ENCODE measurements at places on chromosomes 5 and 9. TPM values are rescaled to one million over a fixed set of nuclear protein-coding genes. Genes with fewer than 3 reads are reported as not detected.

The CRAT gene
- 2.5 TPM for polyA plus RNA-seq

The MRPL41 gene
- 35.8 TPM for polyA plus RNA-seq

The GPR151 gene
- not detected for polyA plus RNA-seq

The TMEM252 gene
- polyA plus RNA-seq = not detected

The LYSMD3 gene
- polyA plus RNA-seq = 8.1 TPM

The ECSCR gene
- not detected for polyA plus RNA-seq

The FSTL4 gene
- 1.4 TPM for polyA plus RNA-seq

The CMYA5 gene
- 0.41 TPM for polyA plus RNA-seq

The PCDHAC2 gene
- 5.4 TPM for polyA plus RNA-seq

The PCDHGA11 gene
- polyA plus RNA-seq = 0.12 TPM

The C9orf153 gene
- polyA plus RNA-seq = not detected

The OR1K1 gene
- polyA plus RNA-seq = not detected

The ARSB gene
- polyA plus RNA-seq = 5.0 TPM

The IFNK gene
- polyA plus RNA-seq = not detected

The EPB41L4B gene
- polyA plus RNA-seq = 3.3 TPM

The AIF1L gene
- polyA plus RNA-seq = 5.8 TPM

The C5orf47 gene
- polyA plus RNA-seq = not detected

The MIGA2 gene
- 14.3 TPM for polyA plus RNA-seq

DNA sequence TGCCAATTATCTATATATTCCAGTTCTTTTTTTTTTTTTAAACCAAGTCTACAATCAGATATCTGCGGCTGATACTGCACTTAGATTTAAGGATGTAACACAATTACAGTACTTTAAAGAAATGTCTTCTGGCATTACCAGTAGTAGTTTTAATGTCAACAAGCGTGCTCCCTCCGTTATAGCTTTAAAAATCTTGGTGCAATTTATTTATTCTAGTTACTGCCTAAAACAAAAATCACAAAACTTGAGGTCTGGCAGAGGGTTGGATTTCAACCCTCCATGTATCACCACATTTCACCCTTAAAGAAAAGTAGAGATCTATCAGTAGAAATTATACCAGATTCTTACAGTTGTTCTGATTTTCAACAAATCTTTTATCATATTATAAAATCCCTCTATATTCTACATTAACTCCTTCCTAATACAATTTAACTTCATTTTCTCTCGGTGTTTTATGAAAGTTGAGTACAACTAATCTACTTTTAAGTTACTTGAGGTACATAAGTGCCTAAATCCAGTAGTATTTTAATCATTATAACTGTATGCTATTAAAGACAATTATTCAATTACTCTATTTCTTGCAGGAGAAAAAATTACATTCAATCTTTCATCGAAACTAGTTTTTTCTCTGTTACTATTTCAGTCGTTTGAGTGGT is 2.0 kb upstream of the RICTOR start:
- no peak for DNase-seq

DNA sequence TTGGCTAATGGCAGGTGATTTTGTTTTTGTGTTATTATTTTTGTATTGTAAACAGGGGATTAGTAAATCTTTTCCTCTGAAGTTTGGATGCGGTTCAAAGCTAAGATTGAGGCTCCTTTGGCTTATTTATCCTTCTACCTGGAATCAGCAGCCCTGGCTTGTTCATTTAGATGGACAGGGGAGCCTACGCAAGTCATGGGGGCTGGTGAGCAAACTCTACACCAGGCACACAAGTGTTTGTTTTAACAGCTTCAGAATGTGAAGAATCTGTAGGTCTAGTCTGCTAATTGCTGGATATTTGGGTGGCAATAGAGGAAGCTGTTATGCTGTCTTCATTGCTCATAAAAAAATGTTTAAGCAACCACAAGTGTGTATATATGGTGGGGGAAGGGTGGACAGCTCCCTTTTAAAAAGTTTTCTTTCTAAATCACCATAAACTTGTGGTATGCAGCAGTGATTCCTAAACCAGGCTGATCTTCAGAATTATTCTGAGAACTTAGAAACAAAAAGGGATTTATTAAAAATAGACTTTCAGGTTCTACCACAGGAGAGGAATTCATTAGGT is 20.7 kb downstream of the ZNF462 start:
- no peak for DNase-seq

DNA sequence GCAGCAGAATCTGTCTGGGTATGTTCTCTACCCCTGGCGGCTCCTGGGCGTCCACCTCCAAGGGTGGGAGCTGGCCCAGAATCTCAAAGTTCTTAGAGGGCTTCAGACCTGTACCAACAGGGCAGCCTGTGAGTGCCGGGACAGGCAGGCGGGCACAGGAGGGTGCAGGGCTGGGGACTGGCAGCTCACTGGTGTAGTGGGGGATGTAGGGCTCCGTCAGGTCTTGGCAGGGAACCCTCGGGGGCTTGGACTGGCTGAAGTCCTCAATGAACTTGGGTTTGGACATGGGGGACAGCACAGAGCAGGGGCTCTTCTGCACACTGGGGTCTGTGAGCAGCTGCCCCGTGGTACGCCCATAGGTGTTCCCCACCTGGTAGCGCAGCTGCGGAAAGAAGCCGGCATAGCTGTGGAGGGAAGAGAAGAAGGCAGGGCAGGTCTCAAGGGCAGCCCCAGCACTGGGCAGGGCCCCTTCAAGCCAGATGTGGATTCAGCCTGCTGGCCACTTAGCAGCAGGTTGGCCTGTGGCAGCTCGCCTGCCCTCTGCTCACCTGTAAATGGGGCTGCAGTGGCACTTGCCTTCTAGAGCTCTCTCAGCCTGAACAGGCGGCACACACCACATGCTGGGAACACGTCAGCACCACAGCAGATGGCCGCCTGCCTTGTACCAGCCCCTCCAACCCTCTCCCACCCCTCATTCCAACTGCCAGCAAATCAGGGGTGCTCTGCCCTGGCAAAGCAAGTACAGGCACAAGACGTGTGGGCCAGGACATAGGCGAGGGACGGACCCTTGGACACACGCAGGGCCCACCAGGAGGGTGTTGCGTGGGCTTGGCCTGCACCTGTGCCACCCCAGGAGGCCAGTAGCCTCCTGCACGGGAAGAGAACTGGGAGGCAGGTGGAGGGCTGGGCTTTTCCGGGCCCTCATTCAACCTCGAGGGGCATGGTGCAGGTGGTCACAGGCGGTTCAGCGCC is 4.6 kb downstream of the TUBB4B start:
- no peak for DNase-seq

DNA sequence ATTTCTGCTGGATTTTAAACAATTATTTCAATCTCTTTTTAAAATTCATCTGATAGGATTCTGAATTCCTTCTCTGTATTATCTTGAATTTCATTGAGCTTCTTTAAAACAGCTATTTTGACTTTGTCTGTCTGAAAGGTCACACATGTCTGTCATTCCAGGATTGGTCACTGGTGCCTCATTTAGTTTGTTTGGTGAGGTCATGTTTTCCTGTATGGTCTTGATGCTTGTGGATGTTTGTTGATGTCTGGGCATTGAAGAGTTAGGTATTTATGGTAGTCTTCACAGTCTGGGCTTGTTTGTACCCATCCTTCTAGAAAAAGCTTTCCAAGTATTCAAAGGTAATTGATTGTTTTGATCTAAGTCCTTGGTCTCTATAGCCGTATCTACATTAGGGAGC is 39.1 kb downstream of the DENND4C start:
- DNase-seq = no peak

GRCh38 chr9:121610638-121610953 is 40.8 kb upstream of the DAB2IP start:
- DNase-seq = no peak

DNA sequence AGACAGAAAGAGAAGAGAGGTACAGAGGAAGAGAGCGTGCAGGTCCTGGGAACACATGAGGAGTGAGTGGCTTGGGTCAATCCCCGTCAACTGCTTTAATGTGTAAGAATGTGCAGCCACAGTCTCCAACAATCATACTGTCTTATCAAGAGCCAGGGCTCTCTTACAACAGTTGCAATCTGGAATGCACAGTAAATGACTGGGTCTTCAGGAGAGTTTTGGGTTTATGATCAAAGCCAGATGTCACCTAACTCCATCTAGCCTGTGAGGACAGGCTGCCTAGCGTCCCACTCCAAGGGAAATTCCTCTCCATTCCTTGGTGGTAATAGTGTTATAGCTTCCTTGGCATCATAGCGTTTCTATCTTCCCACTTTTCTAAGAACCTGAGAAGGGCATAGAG is 75.0 kb upstream of the TRIO start:
- DNase-seq = no peak

GRCh38 chr5:135462304-135462703 is 10.2 kb upstream of the TIFAB start:
- DNase-seq = peak; percentile 41

DNA sequence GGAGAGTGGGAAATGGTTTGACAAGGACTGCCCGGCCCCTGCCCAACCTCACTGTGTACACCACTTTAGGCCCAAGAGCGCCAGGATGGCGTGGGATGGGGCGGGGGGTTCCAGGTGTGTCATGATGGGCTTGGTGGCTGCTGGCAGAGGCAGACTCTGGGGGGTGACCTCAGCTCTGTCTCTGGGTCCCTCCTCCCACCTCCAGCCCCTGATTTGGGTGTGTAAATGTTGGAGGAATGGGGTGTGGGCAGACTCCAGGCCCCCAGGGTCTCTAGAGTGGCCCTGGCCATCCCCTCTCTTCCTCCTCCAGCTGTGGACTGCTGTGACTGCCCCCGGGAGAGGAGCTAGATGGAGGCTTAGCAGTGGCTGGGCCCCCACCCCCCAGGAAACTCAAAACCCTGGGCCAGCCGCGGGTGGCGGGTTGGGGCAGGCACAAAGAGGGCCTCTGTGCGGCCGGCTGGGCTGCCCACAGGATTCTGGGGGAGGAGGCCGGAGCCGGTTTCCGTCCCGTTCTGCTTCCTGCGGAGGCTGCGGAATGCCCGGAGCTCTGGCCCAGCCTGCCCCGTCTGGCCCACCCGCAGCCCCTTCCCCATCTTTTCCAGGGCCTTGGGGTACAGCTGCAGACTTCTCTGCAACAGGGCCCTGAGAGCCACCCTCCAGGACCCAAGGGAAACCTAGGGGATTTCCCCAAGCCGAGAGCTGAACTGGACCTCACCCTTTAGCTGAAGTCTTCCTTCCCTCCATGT is 23.1 kb downstream of the CXXC5 start:
- peak; percentile 66 for DNase-seq

DNA sequence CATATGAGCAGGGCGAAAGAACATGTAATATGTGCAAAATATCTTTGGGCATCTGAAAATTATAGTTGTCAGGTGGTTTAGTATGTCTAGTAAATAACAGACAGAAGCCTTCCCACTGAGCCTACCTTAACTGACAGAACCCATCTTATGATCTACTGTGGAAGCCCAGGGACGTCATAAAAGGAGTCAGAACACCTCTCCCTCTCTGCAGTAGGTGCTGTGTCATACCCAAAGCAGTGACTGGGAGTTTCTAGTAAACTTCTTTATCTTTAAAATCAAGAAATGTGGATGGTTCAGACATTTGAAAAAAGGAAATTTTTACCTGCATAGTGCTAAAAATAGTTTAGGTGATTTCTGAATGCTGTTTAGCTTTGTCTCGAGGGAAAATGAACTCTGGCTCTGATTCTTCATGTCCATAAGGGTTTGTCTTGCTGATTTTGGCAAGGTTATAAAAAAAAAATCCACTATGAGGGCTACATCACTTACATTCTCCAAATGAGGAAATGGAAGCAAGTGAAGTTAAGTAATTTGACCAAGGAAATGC is 104.0 kb downstream of the NUDT12 start:
- DNase-seq = peak; percentile 7

GRCh38 chr5:142915813-142916424 is 145.7 kb downstream of the ARHGAP26 start:
- peak; percentile 58 for DNase-seq

DNA sequence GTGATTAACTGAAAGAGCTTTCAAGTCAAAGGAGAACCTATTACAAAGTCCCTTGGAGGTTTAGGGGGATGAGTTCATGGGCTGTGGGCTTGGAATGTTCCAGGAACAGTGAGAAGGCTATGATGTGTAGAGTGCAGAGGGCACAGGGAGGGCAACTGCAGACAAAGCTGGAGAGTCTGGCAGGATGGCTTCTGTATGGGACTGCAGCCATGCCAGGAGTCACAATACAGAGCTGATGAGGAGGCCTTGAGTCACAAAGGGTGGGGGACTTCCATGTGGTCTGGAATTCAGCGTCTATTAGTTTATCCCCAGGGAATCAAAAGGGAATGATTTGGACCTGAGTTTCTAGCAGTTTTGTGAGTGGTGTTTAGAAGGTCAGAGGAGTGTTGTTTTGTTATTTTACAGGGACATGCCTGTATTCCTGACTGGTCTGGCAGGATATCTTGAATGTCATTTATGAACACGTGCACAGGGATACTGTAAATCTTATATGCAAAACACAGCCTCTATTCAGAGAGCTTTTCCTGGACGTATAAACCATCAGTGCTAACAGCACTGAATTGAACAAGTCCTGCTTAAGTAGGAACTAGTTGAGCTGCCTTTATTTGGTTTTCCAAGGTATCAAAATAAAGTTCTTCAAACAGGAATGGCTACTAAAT is 14.3 kb upstream of the TEK start:
- DNase-seq = peak; percentile 67

- no peak for DNase-seq
Observed at GRCh38 chr5:108111736-108112135, 270.2 kb downstream of the FBXL17 start.

GRCh38 chr5:99314721-99315120 is 385.9 kb upstream of the CHD1 start:
- no peak for DNase-seq

DNA sequence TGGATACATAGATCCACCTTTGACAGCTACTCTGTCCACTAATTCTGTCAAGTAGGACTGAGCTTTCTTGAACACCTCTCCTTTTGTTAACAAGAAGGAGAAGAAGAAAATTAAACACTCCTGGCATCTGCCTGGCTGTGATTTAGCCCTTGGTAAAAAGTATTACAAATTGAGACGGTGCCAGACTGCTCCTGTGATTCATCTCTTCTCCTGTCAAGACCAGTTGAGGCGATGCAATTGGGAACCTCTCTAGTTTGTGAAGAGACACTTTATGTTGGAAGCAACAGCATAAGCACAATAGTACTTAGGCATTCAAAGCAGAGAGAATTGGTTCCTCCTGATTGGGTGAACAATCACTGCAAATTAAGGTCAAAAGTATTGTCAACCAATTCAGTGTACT is 72.7 kb downstream of the GHR start:
- peak; percentile 70 for DNase-seq

- no peak for DNase-seq
Observed at GRCh38 chr5:149765932-149766331, 35.8 kb downstream of the PPARGC1B start.

GRCh38 chr5:16935231-16936149 is 598 bp downstream of the MYO10 start:
- DNase-seq = peak; percentile 90

DNA sequence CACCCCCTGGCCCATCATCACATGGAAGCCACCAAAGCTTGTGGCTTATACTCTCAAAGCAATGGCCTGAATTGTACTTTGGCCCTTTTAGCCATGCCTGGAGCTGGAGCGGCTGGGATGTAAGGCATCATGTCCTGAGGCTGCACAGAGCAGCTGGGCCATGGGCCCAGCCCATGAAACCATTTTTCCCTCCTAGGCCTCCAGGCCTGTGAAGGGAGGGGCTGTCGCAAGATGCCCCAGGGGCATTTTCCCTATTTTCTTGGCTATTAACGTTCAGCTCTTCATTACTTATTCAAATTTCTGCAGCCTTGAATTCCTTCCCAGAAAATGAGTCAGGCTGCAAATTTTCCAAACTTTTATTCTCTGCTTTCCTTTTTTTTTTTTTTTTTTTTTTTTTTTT is 27.7 kb downstream of the FST start:
- DNase-seq = no peak

GRCh38 chr5:132098151-132098594 is 24.6 kb downstream of the CSF2 start:
- DNase-seq = peak; percentile 31

- no peak for DNase-seq
Observed at GRCh38 chr9:21001581-21001980, 29.9 kb downstream of the HACD4 start.

- DNase-seq = no peak
Observed at GRCh38 chr5:92665506-92665905, 915.5 kb downstream of the NR2F1-AS1 start.
